ENCODE measurements at places on chromosomes 5 and 9.

DNA sequence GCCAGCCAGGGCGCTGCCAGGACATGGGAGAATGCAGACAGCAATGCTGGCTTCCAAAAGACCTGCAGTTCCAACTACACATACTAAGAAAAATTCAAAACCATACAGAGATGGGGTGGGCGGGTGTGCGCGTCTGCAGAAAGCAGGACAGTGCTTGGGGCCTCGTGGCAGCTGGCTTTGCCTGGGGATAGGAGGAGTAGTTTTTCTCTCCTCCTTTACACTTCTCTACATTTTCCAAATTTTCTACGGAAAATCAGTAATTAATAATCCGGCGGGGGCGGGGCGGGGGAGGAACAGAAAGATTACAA lies 43.6 kb upstream of the SARDH start:
- no peak overlapping the region for H3K4me3 ChIP-seq
- no peaks in the 10 kb centered on the region for H3K4me1 ChIP-seq
- no peak for DNase-seq
- no peak overlapping the region for H3K27ac ChIP-seq

GRCh38 chr5:37056762-37057161 lies 180.2 kb downstream of the NIPBL start:
- H3K4me3 ChIP-seq, result no peak overlapping the region
- peaks cover 21% of the 10 kb centered on the region for H3K4me1 ChIP-seq
- H3K36me3 ChIP-seq, result peaks cover 29% of the 10 kb centered on the region
- H3K27me3 ChIP-seq, result no peaks in the 10 kb centered on the region
- H3K27ac ChIP-seq, result peak overlapping the region; percentile 43

- no peak overlapping the region for H3K27ac ChIP-seq
- H3K4me1 ChIP-seq, result no peaks in the 10 kb centered on the region
- H3K27me3 ChIP-seq, result peaks cover 40% of the 10 kb centered on the region
- H3K4me3 ChIP-seq, result no peak overlapping the region
Measured at GRCh38 chr5:155727512-155728145, 599.3 kb upstream of the SGCD start.

DNA sequence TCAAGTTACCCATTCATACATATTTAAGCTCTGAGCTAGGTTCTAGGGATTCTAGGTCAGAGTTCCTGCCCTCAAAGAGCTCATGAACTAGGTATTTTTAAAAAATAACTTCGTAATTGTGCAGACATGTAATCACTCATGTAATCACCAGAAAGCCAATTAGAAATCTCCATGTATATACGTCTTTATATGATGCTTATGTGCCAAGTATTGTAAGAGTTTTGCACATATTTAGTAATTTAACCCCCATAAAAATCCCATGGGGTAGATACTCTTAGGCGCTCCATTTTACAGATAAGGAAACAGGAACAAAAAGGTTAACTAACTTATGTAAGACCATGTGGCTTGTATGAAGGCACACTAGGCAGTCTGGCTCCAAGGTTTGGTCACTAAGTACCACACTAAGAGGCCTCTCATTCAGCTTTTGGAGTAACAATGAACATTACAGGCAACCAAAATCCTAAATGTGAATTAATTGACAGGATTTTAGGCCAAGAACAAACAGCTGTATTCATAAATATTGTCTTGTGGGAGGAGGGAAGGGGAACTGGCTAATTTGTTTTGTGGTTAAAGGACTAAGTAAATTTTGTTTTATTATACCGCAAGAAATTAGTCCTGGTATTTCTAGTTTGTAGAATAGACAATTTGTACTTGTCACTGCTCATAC lies 1.7 kb upstream of the OTULINL start:
- H3K27ac ChIP-seq, result no peak overlapping the region
- peaks cover 3% of the 10 kb centered on the region for H3K36me3 ChIP-seq
- no peak for DNase-seq
- H3K4me3 ChIP-seq, result peak overlapping the region; percentile 76
- H3K4me1 ChIP-seq, result peaks cover 27% of the 10 kb centered on the region

DNA sequence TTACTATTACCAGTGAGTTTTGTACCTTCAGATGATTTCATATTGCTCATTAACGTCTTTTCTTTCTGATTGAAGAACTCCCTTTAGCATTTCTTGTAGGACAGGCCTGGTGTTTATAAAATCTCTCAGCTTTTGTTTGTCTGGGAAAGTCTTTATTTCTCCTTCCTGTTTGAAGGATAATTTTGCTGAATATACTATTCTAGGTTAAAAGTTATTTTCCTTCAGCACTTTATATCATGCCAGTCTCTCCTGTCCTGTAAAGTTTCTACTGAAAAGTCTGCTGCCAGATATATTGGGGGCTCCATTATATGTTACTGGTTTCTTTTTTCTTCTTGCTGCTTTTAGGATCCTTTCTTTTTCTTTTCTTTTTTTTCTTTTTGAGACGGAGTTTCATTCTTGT lies 13.3 kb downstream of the CDK7 start:
- peaks cover 29% of the 10 kb centered on the region for H3K36me3 ChIP-seq
- no peak for DNase-seq
- H3K4me3 ChIP-seq, result no peak overlapping the region

DNA sequence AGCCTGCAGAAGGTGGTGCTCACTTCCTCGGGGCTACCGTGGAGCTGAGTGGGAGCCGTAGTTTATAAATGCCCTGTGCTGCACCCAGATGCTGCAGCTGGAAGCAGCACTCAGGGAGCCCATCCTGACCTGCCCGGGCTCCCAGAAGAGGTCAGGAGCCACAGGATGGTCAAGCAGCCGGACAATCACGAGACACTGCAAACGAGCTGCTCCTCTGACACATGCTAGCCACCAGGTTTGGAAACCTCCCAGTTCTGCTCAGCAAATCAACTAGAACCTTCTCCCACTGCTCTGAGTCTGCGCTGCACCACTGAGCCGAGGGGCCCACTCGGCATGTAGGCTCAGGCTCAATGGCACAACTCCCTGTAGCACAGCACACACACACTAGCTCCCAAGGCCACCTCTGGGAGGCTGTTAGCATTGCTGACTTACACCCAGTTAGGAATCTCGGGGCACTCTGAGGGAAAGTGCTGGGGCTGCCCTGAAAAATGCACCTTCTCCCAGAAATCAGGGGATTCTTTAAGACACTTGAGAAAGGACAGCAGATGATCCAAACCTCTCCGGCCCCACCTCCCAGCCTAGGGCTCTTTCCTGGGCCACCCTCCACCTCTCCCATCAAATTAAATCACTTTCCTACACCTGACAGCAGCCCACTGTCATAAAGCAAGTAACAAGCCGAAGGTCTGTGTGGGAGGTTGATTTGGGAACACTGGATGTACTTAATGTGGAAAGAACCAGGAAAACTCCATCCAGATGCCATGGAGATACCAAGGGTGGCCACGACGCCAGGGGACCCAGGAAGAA lies 59.1 kb downstream of the PSMB7 start:
- peaks cover 15% of the 10 kb centered on the region for H3K36me3 ChIP-seq
- no peak overlapping the region for H3K27ac ChIP-seq
- no peaks in the 10 kb centered on the region for H3K27me3 ChIP-seq
- H3K4me3 ChIP-seq, result no peak overlapping the region
- peaks cover 26% of the 10 kb centered on the region for H3K4me1 ChIP-seq
- no peak for DNase-seq

- no peak overlapping the region for H3K27ac ChIP-seq
- DNase-seq, result no peak
- H3K27me3 ChIP-seq, result peaks cover 8% of the 10 kb centered on the region
- no peaks in the 10 kb centered on the region for H3K36me3 ChIP-seq
- H3K4me1 ChIP-seq, result no peaks in the 10 kb centered on the region
Measured at GRCh38 chr5:102651466-102651865, 103.6 kb upstream of the PAM start.

DNA sequence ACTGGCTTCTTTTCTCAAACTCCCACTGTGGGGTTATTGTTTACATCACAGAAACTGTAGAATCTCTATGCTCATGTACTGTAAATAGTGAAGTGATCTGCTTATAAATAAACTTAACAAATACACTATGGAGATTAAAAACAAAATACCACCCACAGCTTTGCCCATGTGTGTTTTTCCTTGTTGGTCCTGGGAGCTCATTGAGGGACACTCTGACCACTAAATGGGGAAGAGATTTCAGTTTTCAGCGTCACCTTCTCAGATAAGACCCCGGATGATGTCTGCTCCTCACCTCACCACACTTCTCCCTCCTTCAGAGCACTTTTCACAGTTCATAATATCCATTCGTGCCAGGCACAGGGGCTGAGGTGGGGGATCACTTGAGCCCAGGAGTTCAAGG lies 89.7 kb downstream of the PDE6A start:
- no peak overlapping the region for H3K27ac ChIP-seq
- no peak overlapping the region for H3K4me3 ChIP-seq
- peaks cover 3% of the 10 kb centered on the region for H3K4me1 ChIP-seq

GRCh38 chr9:132663851-132664250 lies 5.9 kb downstream of the DDX31 start:
- DNase-seq, result no peak
- no peak overlapping the region for H3K4me3 ChIP-seq
- no peak overlapping the region for H3K27ac ChIP-seq
- peaks cover 9% of the 10 kb centered on the region for H3K4me1 ChIP-seq
- H3K27me3 ChIP-seq, result no peaks in the 10 kb centered on the region

DNA sequence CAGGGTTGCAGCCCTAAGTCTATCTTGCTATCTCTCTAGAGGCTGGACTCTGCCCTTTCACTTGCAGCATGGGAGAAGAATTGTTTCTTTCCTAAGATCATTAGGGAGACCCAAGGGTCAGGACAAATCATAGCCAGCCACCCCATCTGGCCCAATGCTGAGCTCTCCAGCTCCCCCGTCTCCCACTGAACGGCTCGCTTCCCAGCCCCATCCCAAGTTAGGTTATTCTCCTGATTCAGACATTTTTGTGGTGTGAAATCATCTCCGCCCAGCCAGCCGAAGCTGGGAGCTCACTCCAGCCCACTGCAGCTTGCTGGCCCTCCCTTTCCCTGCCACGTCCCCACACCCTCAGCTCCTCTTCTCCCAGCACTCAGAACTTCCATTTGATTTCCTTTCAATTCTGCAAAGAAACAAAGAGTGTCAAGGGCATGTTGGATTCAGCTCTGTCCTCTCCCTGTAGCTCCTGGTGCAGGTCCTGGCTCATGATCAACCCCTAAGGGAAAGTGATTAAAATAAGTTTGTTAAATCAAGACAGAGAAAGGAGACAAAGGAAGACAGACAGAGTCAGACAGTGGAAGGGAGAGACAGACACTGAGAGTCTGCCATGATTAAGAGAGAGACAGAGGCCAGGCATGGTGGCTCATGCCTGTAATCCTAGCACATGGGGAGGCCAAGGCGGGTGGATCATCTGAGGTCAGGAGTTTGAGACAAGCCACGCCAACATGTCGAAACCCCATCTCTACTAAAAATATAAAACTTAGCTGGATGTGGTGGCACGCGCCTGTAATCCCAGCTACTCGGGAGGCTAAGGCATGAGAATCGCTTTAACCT lies 12.6 kb upstream of the SPARC start:
- peaks cover 6% of the 10 kb centered on the region for H3K27me3 ChIP-seq
- no peak overlapping the region for H3K4me3 ChIP-seq
- DNase-seq, result no peak
- H3K36me3 ChIP-seq, result no peaks in the 10 kb centered on the region
- no peak overlapping the region for H3K27ac ChIP-seq

GRCh38 chr9:2718698-2719033 lies 1.4 kb downstream of the KCNV2 start:
- H3K27ac ChIP-seq, result no peak overlapping the region
- H3K36me3 ChIP-seq, result no peaks in the 10 kb centered on the region
- DNase-seq, result no peak
- H3K4me1 ChIP-seq, result no peaks in the 10 kb centered on the region
- H3K4me3 ChIP-seq, result no peak overlapping the region
- peaks cover 2% of the 10 kb centered on the region for H3K27me3 ChIP-seq

GRCh38 chr5:39076757-39077728 lies 2.8 kb upstream of the RICTOR start:
- H3K4me3 ChIP-seq, result peak overlapping the region; percentile 15
- peaks cover 4% of the 10 kb centered on the region for H3K36me3 ChIP-seq
- peaks cover 47% of the 10 kb centered on the region for H3K4me1 ChIP-seq
- peaks cover 20% of the 10 kb centered on the region for H3K27me3 ChIP-seq
- DNase-seq, result no peak
- H3K27ac ChIP-seq, result peak overlapping the region; percentile 3

GRCh38 chr9:112858625-112859147 lies 32.0 kb downstream of the SLC46A2 start:
- peaks cover 8% of the 10 kb centered on the region for H3K4me1 ChIP-seq
- H3K27me3 ChIP-seq, result peaks cover 7% of the 10 kb centered on the region
- H3K27ac ChIP-seq, result no peak overlapping the region

- H3K4me1 ChIP-seq, result peaks cover 11% of the 10 kb centered on the region
- H3K27ac ChIP-seq, result no peak overlapping the region
- no peaks in the 10 kb centered on the region for H3K36me3 ChIP-seq
- DNase-seq, result no peak
Measured at GRCh38 chr5:93578813-93579691, 2.0 kb downstream of the NR2F1-AS1 start.

DNA sequence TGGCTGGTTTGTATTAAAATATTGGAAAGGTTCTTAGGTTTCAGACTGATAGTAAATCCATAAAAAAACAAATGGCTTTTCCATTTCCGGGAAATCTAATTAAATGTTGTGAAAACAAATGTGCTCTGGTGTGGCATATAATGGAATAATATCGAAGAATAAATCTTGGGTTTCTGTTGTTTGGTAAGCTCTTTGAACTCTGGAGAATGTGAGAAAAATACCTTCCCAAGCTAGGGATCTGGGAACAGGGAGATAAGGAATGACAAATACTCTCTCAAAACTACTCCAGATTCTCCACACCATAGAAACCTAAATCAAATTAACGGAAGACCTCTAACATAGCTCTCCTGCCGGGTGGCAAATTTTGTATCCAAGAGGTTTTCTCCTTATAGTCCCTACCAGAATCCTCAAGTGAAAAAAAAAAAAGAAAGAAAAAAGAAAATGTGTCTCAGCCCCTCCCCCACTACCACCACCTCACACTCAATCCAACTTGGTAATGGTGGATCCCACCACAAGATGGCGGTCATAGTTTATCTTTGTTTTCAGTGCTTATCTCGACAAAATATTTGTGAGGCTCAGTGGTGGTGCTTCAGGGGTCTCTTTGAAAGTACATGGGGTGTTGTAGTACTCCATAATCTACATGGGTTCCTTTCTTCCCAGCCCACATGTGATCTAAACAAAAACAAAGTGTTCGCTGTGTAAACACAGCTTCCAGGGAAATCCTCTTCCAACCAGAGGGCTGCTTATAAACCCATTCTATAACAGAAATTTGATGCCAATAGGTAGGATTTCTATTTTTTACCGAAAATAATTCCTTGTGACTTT lies 54.5 kb upstream of the FST start:
- no peaks in the 10 kb centered on the region for H3K36me3 ChIP-seq
- DNase-seq, result no peak
- H3K4me1 ChIP-seq, result no peaks in the 10 kb centered on the region
- H3K4me3 ChIP-seq, result no peak overlapping the region
- peaks cover 21% of the 10 kb centered on the region for H3K27me3 ChIP-seq
- H3K27ac ChIP-seq, result no peak overlapping the region

GRCh38 chr5:111494355-111494999 lies 17.9 kb downstream of the STARD4 start:
- peaks cover 39% of the 10 kb centered on the region for H3K4me1 ChIP-seq
- H3K27ac ChIP-seq, result peak overlapping the region; percentile 40
- H3K4me3 ChIP-seq, result no peak overlapping the region
- H3K36me3 ChIP-seq, result peaks cover 49% of the 10 kb centered on the region

GRCh38 chr5:60219921-60220320 lies 326.4 kb upstream of the PDE4D start:
- H3K27me3 ChIP-seq, result peaks cover 4% of the 10 kb centered on the region
- no peak overlapping the region for H3K4me3 ChIP-seq
- no peak for DNase-seq
- H3K27ac ChIP-seq, result no peak overlapping the region

Measured in activated T-helper 1 cell treated with anti-CD3 and anti-CD28 coated beads, Interleukin-12 subunit alpha, Interleukin-12 subunit beta, Interleukin-2, Interleukin-4 antibody, amounts not matched to agents 30 ng/mL and 10 ng/mL and 1 ng/mL, durations not matched to agents 14 hours and 24 hours and 36 hours (primary cell).